Stimulated activated CD8-positive, alpha-beta memory T cell treated with anti-CD3 and anti-CD28 coated beads, Interleukin-4, amount 100 ng/mL, for 48 hours (primary cell): ENCODE measurements at places on chromosomes 5 and 9.
A peak's percentile ranks its signal among the peaks of the same experiment; 100 is the strongest.

- no peak for DNase-seq
These were observed 202.6 kb downstream of the ZSWIM6 start for GRCh38 chr5:61534481-61535267.

DNA sequence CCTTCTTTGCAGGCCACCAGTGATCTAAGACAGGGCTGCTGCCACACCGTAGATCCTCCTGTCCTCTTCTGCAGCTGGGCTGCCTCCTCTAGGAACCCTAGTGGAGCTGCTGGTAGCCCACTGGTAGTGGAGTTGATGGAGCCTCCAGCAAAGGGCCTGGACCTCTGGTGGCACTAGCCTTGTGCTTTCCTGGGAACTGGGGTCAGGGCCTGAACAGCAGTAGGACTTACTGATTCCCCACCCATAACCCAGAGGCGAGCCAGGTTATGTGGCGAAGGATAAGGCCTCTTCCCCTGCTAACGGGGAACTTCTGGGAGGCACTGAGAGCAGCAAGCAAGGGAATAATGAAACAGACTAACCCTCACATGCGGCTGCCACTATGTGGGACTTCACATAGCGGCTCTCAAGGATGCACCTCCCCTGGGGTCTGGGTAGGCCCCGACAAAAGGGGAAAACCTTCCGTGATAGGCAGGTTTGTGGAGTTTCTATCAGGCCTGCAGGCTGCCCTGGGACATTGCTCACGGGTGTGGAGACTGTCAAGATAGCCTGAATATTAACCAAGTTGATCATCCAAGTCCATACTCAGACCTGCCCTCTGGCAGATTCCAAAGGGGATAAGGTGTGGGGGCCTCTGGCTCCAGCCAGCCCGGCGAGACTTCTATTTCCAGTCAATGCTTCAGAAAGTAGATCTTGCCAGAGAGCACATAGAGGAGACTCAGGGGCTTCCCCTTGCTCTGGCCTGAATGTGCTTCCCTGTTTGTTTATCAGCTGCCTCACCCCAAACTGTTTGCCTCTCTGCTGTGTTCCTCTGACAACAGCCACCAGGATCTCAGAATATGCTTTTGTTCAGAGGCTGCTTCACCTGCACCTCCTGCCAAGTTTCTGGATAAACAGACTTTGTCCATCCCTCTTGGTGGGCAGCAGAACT is 7.4 kb downstream of the SLC22A4 start:
- no peak for DNase-seq

DNA sequence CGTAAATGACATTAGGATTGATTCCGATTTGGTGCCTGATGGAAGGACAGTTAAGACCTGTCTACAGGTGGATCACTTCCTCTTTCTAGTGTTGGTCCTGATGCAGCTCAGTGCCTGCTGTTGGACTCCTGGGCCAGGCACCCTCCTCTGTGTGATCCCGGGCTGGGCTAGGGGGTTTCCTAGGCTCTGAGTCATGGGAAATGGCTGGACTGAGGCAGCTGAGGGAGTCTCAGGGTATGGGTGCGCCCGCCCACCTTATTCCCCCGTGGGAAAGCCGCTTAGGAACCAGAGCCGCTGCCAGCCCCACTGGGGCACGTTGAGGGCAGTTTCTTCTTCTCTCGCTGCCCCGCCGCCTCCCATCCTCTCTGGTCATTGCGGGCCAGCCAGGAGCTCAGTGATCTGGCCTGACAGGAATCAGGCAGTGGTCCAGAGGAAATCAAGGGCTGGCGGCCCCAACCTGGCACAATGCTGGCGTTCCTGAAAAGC is 12.9 kb downstream of the TCF7 start:
- peak; percentile 73 for DNase-seq

GRCh38 chr5:113255105-113255504 is 179.7 kb downstream of the TSSK1B start:
- no peak for DNase-seq

GRCh38 chr5:859391-859790 is 8.6 kb upstream of the ZDHHC11 start:
- DNase-seq: no peak
